T-helper 1 cell (primary cell): ENCODE measurements at places on chromosomes 2 and 18.

GRCh38 chr2:220664272-220665107, 907.6 kb downstream of the EPHA4 start:
- no peak for DNase-seq

- DNase-seq, result no peak
Measured at GRCh38 chr2:103153580-103154284, 391.9 kb downstream of the TMEM182 start.

GRCh38 chr2:105766300-105766866, 21.7 kb downstream of the NCK2 start:
- DNase-seq, result no peak

DNA sequence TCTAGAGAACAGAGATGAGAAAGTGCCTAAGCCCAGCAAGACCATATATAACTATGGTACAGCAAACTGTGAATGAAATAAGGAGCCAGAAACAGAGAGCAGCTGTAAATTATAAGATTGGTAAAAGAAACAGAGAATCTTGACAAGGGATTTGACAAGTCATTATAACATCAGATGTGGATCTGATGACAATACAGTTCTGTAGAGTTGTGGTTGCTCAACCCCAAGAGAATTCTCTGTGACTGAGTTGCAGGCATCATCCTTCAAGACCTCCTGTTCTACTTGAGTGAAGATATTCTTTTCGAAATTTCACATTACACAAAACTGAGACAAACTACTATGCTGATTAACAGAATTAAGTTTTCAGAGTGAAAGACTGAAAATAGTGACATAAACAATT, 343.1 kb upstream of the SLC39A10 start:
- DNase-seq, result no peak

DNA sequence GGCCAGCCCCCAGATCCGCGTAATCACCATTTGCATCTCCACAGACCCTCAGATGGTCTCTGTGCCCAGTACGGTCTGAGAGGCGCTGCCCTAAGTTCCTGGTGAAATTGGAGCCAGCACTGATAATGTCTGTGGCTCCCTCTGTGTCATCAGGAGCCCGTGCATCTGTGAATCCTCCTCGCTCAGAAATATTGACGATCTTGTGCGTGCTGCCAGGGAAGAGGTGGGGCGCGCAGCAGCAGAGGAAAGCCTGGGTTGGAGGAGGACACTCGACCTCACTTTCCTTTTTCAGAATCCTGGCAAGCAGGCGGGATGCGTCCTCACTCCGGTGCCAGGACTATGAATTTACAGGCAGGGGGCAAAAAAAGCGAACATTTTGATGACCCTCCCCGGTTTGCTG, 686.1 kb upstream of the SALL3 start:
- DNase-seq, result no peak

GRCh38 chr2:10842506-10842905, 29.9 kb upstream of the PDIA6 start:
- no peak for DNase-seq

DNA sequence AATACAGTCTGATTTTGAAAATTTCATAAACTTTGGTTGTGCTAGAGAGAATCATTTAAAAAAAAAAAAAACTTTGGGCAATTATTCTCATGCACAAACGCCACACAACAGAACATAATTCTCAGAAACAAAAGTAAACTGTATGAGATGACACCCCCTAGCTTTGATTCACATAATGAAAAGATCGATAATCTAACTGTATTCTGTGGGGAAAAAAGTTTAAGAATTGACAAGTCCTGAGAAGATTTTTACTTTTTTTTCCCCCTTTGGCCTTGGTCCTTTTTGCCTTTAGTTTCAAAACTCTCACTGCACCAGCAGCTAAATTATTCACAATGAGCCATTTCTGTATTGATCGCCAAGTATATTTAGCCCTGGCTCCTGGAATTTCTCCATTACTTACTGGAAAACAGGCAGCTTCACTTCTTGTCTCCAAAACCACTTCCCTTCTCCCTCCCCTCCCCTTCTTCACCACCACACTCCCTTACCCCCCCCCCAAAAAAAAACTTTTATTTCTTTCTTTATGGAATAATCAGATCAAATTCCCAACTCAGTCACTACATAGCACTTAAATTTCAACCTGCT, 2.0 kb downstream of the IKZF2 start:
- no peak for DNase-seq

- no peak for DNase-seq
Measured at GRCh38 chr18:67145586-67146292, 370.8 kb downstream of the DSEL start.

DNA sequence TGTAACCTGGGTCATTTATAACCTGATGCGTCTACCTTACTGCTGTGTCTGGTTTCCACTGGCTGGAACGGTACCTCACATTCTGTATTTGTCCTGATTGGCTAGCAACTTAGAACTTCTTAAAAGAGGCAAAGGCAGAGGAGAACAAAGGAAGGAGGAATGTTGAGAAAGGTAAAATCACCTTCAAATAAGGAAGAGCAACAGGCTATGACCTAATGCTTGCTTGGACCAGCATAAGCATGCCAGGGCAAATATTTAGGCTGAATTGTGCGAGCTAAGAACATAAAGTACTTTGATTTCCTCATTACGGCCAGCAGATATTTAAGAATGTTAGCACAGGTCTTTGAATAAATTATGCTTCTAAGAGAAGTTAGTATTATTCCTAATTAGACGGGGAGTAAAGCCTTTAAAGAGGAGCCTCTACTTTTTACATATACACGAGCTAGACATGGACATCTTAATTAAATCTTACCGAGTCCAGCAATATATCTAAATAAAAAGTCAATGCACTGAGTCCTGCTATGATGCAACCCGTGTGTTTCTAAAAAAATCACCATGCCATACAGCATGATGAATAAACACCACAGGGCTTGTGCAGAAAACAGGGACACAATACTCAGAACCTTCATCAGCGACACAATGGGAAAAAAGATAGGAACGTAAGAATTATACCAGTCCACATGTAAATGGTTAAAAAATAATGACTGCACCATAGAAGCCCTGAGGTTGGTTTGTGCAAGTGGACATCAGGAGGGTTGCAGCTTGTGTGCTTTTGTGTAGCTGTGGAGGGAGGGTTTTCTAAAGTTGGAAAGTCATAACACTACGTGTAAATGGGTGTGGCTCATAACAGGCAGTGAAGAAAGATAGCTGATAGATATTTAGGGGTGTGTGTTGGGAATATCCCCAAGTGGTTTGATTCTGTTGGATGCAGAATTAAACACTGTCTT, 14.2 kb downstream of the SEPTIN2 start:
- no peak for DNase-seq

GRCh38 chr2:47339745-47340541, 63.0 kb upstream of the MSH2 start:
- DNase-seq, result no peak

- no peak for DNase-seq
Measured at GRCh38 chr18:2847317-2848246, 776 bp downstream of the EMILIN2 start.

DNA sequence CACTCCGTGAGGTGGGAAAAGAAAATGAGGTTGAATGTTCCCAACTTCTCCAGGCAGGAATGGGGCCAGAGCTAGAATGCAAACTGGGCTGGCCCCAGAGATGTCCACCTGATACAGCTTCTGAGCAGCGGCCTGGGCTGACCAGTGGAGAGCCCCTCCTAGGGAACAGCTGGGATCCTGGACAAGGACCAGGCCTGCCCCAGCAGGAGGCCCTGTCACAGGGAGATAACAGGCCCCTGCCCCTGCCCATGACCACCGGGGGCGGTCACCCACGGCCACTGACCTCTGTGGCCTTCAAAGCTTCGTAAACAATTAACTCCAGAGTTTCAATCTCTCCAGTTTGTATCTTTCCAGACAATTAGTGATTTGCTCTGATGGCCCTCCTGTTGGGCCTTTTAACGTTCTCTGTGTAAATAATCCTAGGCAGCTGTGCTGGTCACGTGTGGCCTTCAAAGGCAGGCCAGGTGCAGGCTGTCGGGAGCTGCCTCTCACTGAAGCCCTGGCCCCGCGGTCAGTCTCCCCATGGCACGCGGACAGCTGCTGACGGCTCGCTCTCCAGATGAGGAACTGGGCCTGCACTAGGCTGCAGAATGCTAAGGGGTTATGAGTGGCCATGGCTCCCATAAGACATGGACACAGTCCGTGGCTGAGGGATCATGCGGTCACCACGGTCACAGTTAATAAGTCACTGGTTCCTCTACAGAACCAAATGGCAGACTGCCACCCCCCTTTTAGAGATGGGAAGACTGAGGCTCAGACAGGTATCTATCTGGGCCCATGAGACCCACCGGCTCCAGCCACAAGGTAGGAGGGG, 9.2 kb downstream of the HS6ST1 start:
- no peak for DNase-seq

- no peak for DNase-seq
Measured at GRCh38 chr18:21826641-21827302, 86.2 kb downstream of the MIB1 start.

DNA sequence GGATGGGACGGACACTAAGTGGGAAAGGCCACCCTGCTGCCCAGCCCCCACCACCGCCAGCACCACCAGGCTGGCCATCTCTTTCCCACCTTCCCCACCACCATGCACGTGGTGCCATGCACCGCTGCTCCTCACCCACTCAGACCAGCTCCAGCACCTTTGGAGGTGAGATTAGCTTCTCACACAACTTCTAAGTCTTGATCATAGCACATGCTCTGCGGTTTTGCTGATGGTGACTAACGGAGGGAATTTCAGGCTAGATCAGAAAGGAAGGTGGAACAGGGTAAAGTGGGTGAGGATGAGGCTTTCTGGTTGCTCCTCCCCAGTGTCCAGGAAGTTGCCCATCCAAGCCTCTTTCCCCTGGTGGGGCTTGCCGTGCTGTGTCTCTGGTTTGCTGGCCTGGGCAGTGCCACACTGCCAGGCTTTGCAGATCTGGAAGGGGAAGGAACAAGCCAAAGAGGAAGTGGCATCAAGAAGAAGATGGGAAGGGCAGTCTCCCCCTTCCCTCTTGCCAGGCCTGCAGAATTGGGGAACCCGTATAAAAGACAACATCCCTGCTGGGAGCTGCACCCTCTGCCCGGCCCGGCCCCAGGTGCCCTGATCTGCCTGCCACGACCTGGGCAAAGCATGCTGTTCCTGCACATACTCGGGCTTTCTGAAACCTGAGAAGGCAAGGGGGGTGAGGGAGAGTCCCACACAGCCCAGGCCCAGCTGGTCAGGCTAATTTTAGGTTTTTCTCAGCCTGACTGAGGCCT, 44.3 kb upstream of the CAB39 start:
- no peak for DNase-seq

- DNase-seq, result no peak
Measured at GRCh38 chr2:178863856-178864620, 56.8 kb upstream of the TTN start.

GRCh38 chr2:65393743-65394422, 38.5 kb downstream of the SPRED2 start:
- no peak for DNase-seq

DNA sequence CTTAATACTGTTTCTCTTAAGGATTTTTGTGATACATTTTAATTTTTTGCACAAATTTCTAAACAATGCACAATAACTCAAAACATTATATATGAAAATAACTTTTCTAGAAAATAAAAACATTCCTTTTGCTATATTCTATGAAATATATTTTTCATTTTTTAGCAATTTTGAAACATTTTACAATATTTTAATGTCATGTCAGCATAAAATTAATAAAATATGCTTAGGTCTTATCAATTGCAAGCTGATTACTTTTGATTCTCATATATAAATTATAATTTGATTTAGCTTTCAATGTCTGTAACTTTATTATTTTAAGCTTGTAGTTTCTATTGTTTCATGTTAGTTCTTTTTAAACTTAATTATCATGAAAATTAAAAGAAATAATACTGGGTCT, 898.7 kb downstream of the TMEM182 start:
- no peak for DNase-seq

- no peak for DNase-seq
Measured at GRCh38 chr2:95342556-95343320, 45.6 kb downstream of the KCNIP3 start.
